Bronchus fibroblast of lung (primary cell): ENCODE measurements at places on chromosomes 6 and 20. TPM values are rescaled to one million over a fixed set of nuclear protein-coding genes. Genes with fewer than 3 reads are reported as not detected.

The RAET1G gene
- total RNA-seq = 1.0 and 1.8 TPM in 2 replicates

The TBC1D22B gene
- 6.4 and 7.7 TPM in 2 replicates for total RNA-seq

The OR2B3 gene
- total RNA-seq = not detected in 2 replicates

The CTAGE9 gene
- total RNA-seq = under 0.01 TPM in 1 of 2 replicates, not detected in the other

The GGT7 gene
- total RNA-seq = 7.1 and 9.6 TPM in 2 replicates

The PRR18 gene
- total RNA-seq = not detected in 2 replicates

The ADGRF4 gene
- not detected in 2 replicates for total RNA-seq

The CLPSL1 gene
- total RNA-seq = not detected in 2 replicates

The NKAIN2 gene
- total RNA-seq = not detected in 2 replicates

The EPHA7 gene
- total RNA-seq = 0.15 and 0.34 TPM in 2 replicates

The BEND6 gene
- total RNA-seq = 7.1 and 8.6 TPM in 2 replicates

The CGAS gene
- 5.5 and 8.2 TPM in 2 replicates for total RNA-seq

The MTFR2 gene
- total RNA-seq = 9.2 and 13.6 TPM in 2 replicates

The TRIM31 gene
- total RNA-seq = not detected in 2 replicates

The TBX18 gene
- total RNA-seq = 9.4 and 10.7 TPM in 2 replicates

The TPBG gene
- 68.7 and 78.2 TPM in 2 replicates for total RNA-seq

The FAM83C gene
- total RNA-seq = under 0.01 TPM in 1 of 2 replicates, not detected in the other

The CLDN20 gene
- not detected in 2 replicates for total RNA-seq

The STK38 gene
- total RNA-seq = 14.9 and 18.0 TPM in 2 replicates

The PPIL6 gene
- total RNA-seq = 1.5 and 2.4 TPM in 2 replicates

The KHDC1L gene
- total RNA-seq = not detected in 2 replicates

The PTK6 gene
- not detected in 2 replicates for total RNA-seq

The DDX43 gene
- 0.15 and 0.84 TPM in 2 replicates for total RNA-seq

The ADAM33 gene
- 14.7 and 15.3 TPM in 2 replicates for total RNA-seq

The CCN6 gene
- under 0.01 TPM in 1 of 2 replicates, not detected in the other for total RNA-seq

The NFATC2 gene
- total RNA-seq = 0.15 and 0.17 TPM in 2 replicates

The BPI gene
- total RNA-seq = not detected in 2 replicates

The BPIFA1 gene
- total RNA-seq = not detected in 2 replicates
